NCI-H1930 (cell line): ENCODE measurements at places on chromosomes 5 and 9.

GRCh38 chr9:134366223-134367031, 40.2 kb downstream of the RXRA start:
- DNase-seq: no peak

DNA sequence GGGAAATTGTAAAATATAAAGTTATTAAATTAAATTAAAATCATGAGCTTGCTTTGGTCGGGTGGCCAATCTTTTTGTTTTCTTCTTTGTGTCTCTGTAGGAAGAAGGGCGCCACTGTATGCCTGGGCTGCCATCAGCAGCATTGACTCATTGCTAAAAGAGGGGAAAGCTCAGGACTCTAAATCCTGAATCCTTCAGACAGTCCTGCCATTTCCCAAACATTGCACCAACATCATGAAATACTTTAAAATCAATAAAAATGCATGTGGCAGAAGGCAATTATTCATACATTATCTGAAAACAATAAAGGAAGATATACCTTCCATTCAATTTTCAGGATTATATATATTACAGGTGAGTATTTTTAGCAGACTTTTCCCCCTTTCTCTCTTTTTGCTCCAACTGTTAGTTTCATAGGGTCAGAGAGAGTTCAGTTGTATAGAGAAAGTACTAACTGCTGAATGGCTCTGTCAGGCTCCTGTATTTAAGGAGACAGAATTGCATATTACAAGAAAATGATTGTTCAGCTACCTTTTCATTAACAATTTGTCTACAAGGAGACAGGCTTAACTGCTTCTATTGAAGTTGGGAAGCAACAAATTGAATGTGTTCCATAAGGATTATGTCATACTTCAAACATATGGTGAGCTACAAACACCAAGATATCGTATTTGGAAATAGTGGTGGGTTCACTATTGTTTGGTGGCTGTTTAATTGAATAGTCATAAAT, 95.7 kb downstream of the ATPSCKMT start:
- no peak for DNase-seq

DNA sequence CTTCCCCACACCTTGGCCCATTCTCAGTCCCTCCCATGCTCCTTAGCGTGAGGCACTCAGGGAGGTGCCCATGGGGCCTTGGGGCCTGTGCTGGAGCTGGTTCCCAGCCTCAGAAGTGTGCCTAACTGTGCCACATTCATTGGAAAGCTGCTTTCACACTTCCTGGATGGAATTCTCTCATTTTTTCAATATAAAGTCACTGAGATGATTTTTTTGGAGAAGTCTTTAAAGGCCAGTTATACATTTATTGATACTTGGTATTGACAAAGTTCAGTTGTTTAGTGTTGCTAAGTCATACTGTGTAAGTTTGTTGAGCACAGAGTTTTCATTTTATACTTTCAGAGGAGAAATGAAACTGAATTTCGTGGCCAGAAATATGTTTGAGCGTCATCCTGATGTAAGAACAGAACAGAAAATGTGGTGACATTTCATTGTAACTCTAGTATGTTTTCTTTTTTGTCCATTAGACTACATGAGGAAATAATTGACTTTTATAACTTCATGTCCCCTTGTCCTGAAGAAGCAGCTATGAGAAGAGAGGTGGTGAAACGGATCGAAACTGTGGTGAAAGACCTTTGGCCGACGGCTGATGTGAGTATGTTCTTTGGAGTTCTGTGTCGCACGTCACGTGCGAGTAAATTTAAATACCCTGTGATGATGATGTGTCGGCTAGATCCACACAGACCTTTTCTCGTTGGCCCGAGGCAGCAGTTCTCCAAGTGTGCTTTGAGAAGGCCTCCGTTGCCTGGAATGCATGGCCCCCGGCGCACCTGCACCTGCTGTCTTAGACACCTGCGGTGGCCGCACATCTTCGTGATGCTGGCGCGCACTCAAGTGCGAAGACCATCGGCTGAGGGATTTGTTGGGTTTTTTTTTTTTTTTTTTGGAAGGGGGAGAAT, 24.1 kb downstream of the TENT4A start:
- no peak for DNase-seq

DNA sequence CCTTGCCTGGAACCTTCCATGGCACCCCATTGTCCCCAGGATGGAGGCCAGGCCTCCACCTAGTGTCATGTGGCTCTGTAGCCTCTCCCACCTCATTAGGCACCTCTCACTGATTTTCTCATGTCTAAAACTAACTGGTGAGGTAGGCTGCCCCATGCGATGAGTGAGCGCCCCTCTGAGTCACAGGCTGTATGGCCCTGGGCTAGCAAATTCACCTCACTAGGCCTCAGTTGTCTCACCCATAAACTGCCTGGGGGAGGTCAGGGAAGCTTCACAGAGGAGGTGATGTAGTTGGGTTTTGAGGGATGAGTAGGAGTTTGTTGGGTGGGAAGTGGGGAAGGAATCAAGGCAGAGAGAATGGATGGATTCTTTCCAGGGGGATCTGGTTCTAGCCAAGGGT, 8.8 kb downstream of the RXRA start:
- no peak for DNase-seq

DNA sequence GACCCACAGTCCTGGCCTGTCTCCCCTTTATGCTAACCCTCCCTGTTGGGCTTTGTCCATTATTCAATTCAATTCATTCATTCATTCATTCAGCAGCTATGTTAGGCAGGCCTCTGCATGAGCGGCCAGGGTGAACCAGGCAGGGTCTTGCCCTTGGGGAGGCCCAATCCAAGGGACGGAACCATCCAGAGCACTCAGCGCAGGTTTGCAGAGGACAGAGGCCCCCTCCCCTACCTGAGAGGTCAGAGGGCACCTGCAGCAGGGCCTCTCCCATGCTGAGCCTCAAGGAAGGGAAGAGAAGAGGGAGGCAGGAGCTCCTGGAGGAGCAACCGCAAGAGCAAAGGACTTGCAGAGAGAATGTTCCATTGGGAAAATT, 61.4 kb downstream of the C9orf50 start:
- DNase-seq: no peak

- no peak for DNase-seq
Measured at GRCh38 chr9:78606001-78606379, 309.1 kb downstream of the PSAT1 start.

GRCh38 chr9:96048104-96048955, 172.8 kb downstream of the ERCC6L2 start:
- no peak for DNase-seq

DNA sequence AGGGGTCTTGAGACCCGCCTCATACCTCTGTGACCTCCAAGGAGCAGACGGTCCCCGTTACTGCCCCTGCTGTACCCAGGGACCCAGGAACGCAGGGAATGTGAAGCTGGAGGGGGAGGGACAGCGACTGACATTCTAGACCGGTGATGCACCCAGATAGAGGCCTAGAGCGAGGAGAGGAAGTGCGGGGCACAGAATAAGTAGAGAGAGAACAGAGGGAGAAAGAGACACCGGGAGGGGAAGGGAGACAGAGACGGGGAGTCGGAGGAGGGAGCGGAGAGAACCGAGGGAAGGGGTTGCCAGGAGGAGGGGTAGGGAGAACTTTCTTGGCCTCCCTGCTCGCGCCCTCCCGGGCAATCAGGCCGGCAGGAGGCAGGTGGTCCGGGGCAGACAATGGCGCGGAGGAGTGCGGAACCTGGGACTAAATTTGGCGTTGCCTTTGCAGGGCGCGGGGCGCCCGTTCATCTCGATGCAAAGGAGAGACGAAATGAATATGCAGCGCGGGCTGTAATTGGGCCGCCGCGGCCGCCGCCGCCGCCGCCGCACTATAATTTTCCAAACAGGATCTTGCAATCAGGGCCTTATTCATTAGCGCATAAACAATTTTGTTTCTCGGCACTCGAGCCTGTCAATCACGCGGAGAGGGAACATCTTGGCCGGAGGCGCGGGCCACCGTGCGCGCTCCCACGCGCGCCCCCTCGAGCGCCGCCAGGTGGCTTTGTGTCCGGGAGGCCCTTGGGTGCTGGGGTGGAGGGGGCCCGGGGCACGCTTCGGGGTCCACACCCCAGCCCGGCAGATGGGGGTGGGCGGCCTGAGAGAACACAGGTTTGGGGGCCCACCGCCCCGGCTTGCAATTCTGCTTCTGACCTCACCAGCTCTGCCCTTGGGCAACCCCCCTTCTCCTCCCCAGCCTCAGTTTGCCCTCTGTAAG, 33.0 kb downstream of the NDUFA8 start:
- no peak for DNase-seq

DNA sequence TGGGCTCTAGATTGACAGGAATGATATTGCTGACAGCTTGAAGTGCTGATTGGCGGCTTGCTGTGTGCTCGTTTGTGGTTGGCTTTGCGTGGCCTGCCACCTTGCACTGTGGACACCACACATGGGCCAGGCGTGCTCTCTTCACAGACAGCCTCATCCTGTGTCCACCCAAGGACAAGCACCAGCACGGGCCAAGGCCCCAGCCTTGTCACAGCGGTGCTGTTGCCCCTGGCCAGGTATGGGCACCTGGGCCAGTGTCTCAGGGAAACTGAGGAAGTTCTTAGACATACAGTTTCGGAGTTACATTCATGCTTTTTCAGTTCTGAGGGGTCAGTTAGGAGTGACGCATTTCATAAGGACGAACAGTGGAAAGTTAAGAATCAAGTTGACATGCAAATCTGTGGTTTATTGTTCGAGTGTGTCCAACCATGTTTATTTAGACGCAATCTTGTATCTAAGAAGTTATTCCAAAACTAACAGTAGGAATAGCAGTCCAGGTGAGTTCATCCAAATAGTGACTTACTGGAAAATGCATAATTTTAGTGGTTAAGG, 125.9 kb downstream of the EHMT1 start:
- no peak for DNase-seq
